ENCODE measurements at places on chromosomes 1 and 21.

GRCh38 chr1:46094471-46095005, 37.9 kb downstream of the PIK3R3 start:
- no peak for DNase-seq

GRCh38 chr1:201724766-201725118, 104.2 kb upstream of the IPO9 start:
- no peak for DNase-seq

- no peak for DNase-seq
Measured at GRCh38 chr1:33971018-33971710, 107.3 kb downstream of the HMGB4 start.

GRCh38 chr1:109485001-109485400, 1.3 kb downstream of the ATXN7L2 start:
- no peak for DNase-seq

DNA sequence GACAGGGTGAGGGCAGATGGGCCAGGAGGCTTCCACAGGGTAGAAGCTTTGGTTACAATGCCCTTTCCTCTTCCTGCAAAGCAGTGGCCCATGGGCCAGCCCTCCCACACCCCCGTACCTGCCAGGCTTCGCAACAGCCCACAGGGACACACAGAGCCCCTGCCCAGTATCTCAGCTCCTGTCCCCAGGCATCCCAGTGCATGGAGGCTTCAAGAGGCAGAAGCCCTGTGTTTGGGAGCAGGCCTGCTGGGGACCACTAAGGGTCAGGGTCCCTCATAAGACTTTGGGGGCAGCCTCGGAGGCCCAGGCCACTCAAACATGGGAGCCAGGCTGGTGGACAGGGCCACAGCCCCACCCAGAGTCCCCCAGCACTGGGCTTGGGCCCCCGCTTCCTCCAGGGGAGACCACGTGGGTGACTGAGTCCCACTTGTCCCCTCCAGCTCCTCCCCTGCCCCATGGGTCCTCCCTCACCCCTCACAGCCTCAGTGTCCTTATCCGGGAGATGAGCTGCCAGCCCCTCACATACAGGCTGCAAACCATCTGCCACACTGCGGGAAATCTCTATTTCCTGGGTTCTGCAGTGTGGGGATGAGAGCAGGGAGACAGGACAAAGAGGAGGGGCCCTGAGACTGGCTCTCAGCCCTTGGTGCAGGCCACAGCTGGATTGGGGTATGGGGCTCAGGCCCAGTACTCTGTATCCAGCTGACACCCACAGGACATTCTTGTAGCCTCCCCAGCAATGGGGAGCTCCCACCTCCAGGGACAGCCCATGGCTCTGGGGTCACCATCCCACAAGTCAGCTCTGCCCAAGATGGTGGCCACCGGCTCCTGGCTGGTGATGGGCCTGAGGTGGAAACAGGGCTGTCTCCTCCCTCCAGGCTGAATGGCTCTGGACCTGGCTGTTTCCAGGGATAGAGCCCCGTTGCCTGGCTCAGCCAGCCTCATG, 50.7 kb downstream of the WNT9A start:
- DNase-seq = no peak

DNA sequence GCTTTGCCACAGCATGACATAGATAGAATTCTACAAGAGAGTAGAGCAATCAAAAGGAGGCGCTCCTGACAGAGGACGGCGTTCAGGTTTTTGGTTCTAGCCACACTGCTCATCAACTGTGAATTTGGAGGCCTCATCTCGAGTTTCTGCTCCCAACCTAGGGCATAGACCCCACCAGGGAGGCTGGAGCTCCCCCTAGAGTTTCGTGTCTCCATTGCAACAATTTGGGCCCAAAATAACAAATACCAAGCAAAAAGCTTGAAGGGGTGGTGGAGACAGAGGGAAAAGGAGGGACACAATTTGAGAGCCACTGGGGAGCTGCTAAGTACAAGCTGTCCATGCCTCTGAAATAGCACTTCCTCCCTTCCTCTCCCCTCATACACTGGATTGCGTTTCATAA, 297.0 kb downstream of the GPATCH2 start:
- DNase-seq = no peak

DNA sequence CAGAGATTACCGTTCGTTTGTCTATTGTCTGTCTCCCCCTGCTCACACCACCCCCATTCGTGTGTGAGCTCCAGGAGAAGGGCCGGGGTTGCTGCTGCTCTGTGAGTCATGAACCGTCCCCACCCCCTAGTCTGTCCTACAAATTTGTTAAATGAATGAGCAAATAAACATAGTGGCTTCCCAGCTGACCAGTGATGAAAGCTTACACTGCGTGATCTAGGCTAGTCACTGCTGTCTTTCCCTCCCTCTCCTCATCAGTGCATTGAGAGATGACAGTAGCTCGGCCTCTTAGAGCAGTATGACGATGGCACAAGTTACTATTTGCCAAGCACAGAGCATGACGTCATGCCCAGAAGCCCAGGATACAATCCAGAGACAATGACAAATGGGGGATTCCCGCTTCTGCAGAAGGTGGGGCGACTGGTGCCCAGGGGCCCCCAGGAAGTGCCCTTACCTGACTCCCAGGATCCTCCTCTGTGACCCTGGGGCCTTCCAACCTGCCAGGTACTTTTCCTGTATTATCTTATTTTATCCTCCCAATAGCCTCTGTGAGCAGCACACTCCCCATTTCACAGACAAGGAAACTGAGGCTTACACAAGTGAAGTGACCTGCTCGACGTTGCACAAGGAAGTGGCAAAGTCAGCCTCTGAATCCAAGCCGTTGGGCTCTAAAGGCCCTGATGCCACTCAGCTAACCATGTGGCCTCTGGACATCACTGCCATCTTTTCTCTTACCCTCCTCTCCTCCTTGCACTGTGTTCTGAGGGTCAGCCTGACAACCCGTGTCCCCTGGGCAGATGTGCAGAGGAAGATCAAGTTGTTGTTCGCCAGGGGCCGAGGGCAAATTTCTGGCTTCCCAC, 8.6 kb upstream of the EPHA2 start:
- no peak for DNase-seq

DNA sequence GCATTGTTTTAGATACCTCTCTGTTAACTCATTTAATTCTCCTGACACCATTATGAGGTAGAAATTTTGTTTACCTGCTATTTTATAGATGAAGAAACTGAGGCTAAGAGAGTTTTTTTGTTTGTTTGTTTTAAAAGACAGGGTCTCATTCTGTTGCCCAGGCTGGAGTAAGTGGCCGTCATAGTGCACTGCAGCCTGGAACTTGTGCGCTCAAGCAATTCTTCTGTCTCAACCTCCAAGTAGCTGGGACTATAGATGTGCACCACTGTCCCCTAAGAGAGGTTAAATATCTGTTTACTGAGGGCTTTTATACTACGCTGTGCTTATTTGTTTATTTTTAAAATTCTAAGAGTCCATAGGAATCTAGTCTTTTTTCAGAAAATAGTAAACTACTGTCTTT, 43.7 kb upstream of the CACYBP start:
- DNase-seq = no peak

DNA sequence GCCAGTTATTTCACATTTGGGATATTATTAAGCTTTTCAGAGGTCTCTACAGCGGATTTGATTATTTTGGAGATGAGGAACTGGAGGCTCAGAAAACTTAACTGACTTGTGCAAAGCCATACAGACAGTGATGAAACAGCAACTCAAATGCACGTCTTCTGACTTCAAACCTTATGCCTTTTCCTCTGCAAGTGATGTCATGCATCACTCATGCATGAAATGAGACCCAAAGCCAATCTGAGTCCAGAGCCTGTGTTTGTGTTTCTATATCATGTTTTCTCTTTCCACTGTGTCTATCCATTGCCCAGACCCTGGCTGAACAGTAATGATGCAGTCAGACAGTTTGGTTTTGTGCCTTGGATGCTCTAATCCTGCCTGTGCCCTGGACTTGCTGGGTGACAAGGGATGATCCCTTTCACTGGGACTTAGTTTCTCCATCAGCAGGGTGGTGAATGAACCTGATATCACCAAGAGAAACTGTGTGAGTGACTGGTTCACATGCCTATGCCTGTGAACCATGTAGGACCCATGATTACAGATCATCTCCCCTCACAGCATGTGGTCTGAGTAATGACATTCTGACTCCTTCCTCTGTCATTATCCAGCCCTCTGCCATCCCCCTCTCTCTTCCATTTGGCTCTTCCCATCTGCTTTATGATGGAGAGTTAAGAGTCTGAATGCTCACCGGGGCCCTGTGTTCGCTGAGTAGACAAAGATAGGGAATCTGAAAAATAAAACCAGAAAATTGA, 33.4 kb downstream of the SLAMF6 start:
- no peak for DNase-seq

GRCh38 chr21:46613391-46613790, 8.5 kb upstream of the S100B start:
- no peak for DNase-seq

GRCh38 chr1:177830531-177831135, 139.2 kb downstream of the SEC16B start:
- no peak for DNase-seq

- DNase-seq = no peak
Measured at GRCh38 chr1:100034470-100034869, 64.7 kb downstream of the SLC35A3 start.

DNA sequence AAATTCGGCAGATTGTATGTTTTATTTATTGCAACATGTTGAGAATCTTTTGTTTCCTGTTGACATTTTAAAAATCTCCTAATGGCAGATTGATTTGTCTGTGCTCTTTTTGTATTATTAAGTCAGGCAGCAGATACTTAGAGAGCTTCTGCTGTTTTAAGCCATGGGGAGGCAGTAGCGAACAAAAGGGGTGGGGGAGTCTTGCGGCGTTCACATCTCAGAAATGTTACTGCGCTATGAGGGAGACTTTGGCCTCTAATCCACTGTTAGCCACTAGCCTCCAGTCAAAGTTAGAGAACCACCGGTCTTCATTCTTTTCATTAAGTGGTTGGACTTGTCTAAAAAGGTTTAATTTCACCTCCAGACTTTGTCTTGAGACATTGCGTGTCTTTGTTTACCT, 93.6 kb downstream of the DYRK1A start:
- no peak for DNase-seq

DNA sequence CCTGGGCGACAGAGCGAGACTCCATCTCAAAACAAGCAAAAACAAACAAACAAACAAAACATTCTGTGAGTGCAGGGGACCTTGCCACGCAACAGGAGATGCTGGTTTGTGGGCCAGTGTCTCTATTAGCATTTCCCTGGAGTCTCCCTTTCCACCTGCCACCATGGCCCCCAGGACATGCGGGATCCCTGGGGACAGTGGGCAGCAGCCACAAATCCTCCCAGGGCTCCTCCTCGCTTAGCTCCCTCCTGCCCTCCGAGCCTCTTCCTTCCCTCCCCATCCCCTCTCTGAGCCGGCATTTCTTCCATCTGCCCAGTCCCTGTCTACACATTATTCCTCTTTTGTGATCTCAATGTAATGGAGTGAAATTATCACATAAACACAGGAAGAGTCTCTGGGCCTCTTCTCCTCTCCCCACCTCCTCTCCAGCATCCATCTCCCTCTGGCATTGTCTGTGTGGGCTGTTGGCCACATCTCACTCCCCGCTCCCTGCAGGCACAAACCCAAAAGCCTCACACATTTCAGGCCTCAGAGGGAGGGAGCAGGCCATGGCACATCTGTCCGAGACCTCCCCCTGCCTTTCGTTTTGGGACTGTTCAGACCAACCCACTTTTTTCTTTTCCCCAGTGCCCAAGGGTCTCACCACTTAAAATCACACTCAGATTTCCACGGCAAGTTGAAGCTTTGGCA, 144.3 kb downstream of the MIS18A start:
- no peak for DNase-seq

DNA sequence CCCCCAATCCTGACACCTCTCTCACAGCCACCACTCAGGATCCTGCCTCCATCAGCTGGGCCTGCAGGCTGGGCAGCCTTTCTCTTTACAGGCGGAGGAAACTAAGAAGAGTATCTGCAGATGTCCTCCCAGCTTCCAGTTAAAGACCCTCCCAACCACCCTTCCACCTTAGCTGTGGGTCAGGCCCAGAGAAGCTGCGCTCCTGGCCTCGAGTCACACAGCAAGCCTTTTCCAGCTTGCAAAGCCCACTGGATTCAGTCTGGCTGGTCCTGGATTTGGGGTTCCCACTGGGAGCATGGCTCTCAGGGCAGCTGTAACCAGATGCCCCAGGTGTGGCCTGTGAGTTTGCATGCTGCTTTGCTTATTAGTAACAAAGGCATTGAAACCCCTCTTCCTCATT, 19.9 kb downstream of the KCNQ4 start:
- no peak for DNase-seq

DNA sequence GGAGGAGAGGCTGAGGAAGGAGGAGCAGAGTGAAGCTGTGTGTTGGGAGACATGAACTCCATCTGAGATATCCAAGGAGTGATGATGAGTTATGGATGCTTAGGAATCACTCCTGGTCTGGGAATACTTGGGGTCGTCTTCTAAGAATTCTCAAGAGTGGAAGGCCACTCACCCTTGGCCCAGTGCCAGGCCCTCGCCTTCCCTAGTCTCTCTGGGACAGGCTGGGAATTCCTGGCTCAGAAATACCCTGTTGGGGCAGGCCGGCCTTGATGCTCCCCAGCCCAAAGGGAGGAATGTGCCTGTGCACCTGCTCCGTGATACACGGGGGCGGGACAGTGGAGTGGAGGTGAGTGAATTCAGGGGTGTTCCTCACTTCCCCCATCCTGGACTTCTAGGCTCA, 12.6 kb upstream of the LMNA start:
- no peak for DNase-seq

- no peak for DNase-seq
Measured at GRCh38 chr1:200432586-200432985, 22.8 kb upstream of the ZNF281 start.

DNA sequence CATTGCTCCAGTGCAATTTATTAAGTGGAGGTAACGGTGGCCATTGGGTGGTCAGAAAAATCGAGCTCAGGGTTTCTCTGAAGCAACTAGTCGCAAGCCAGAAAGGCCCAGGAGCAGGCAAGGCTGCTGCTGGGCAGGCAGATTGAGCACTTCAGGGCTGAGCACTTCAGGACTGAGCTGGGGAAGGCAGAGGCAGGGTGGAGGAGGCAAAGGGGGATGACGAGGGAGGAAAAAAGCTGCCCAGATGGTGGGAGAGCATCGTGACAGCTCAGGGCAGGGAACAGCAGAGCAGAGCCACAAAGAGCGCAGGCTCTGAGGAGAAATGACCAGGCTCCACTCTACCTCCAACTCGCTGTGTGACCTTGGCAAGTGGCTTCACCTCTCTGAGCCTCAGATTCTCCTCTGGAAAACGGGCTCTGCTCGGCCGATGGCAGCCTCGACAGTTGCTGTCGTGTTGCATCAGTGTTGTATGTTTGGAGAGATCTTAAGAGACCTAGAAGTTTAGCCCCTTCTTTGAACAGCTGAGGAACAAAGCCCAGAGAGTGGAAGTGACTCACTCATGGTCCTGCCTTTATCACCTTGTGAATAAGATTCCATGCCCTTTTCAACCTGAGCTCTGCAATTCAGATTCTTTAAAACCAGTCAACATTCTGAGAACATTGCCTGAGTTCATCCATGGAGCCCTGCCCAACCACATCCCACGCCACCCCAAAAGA, 141.4 kb downstream of the SYF2 start:
- no peak for DNase-seq

DNA sequence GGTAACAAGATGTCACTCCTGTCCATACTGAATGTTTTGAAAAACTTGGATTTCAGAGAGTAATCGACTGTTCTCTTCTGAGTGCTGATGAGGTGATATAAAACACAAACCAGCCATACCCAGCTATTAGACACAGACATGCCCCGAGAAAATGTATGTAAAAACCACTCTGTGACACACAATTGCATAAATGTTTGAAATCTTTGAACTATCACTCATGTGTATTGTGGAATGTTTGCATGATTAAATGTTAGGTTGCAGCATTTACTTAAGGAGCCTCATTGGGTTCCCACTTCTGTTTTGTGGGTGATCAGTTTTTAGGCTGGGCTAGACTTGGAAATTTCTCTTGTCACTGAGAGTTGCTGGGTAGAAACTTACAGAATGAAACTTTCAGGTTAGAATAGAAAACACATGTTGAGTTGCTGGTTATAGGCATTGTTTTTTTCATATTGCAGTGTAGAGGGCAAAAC, 270.4 kb upstream of the B3GALT2 start:
- DNase-seq = no peak

Data from activated CD8-positive, alpha-beta memory T cell treated with anti-CD3 and anti-CD28 coated beads, Interleukin-2, amount 10 ng/mL, durations not matched to agents 7 days and 5 days (primary cell).